ENCODE measurements at places on chromosomes 16 and 17.
A peak's percentile ranks its signal among the peaks of the same experiment; 100 is the strongest.

DNA sequence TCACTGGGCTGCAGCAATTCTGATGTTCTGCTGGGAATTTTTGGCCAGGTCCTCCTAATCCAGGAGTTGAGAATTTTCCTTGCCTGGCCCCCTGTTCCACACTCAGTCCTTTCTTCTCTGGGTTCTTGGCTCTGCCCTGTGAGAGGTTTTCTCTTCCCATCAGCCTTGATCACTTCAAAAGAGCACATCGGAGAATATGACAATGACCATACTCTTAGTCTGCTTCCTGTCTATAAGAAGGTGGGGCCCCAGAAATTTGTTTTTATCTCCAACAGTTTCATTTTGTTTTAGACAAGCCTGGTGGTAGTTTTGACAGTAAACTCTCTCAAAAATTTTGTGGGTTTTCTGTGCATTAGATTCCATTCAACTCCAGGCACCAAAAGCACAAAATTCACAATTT, 70.7 kb downstream of the C17orf67 start:
- DNase-seq: no peak

DNA sequence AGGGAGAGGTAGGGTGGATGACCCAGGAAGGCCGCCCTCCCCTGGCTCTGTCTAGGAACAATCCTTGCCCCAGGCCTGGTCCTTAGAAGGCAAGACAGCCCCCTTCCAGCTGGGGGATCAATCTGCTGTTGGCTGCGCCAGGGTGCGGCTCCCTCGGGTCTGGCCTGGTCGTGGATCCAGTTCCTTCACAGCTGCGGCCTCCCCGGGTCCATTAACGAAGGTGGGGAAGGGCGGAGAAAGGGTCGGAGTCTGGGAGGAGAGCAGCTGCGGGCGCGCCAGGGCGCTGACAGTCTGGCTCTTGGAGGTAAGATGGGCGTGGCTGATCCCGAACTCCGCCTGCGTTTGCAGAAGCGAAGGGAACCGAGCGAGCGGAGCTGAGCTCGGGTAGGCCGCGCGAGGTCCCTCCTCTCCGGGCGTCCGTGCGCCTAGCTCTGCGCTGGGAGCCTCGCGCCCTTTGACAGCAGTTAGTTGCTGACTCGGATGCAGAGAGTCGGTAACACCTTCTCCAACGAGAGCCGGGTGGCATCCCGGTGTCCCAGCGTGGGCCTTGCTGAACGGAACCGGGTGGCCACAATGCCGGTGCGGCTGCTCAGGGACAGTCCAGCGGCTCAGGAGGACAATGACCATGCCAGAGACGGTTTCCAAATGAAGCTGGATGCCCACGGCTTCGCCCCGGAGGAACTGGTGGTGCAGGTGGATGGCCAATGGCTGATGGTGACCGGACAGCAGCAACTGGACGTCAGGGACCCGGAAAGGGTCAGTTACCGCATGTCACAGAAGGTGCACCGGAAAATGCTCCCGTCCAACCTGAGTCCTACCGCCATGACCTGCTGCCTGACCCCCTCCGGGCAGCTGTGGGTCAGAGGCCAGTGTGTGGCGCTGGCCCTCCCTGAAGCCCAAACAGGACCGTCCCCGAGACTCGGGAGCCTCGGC, at the start of gene HSPB9:
HSPB9 (plus strand) TSS at position 434 of the 933 bp plus-strand sequence; CDS start at position 481, 47 bp downstream.
- DNase-seq: peak; percentile 67

DNA sequence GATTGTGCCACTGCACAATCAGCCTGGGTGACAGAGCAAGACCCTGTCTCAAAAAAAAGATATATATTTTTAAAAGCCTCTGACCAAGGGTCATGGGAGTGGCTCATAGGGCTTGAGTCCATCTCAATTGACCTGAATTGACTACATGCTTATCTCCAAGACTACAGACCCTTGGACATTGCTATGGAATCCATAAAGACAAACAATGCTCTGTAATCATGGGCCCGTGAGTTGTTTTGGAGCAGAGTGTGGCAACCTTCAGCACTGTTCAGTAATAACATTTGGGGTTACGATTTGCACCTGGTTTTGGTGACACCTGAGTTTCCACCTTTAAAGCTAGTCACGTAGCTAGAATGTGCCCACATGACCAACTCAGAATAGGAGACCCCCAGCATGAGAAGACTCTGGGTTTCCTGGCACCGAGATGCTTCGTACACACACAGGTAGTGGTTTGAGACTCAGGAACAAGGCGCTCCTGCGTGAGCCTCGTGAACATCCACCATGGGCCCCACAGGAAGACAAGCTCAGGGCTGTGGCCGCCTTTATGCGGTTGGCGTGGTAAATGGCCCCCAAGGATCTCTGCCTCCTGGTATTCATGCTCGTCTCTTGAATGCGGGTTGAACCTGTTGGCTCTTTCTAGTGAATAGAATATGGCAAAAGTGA, 66.6 kb upstream of the RPH3AL start:
- DNase-seq: no peak

DNA sequence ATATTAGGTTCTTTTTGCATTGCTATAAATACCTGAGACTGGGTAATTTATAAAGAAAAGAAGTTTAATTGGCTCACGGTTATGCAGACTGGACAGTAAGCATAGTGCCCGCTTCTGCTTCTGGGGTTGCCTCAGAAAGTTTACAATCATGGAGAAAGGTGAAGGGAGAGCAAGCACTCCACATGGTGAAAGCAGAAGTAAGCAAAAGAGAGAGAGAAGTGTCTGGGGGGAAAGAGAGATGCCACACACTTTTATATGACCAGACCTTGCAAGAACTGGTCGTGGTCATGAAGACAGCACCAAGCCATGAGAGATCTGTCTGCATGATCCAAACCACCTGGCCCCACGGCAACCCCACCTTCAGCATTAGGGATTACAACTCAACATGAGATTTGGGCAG, 45.4 kb downstream of the KCNJ16 start:
- DNase-seq: no peak

- no peak for DNase-seq
Measured at GRCh38 chr17:65131946-65132345, 5.2 kb upstream of the RGS9 start.

DNA sequence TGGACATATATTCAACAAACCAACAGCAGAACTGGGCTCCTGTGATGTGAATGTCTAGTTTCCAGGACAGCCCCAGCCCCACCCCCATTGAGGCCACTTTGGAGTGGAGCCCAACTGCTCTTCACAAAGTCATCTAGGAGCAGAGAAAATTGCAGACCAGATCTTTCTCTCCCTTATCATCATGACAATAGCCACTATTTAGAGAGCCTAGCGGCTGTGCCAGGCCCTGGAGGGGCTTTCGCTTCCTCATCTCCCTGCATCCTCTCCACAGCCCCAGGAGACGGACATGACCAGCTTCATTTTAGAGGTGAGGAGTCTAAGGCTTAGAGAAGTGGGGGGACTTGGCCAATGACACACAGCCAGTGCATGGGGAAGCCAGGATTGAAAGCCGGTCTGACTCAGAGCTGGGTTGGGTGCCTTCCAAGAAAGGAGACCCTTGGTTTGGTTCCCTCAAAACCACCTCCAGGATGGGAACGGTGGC, 1.4 kb downstream of the PRSS8 start:
- peak; percentile 38 for DNase-seq

DNA sequence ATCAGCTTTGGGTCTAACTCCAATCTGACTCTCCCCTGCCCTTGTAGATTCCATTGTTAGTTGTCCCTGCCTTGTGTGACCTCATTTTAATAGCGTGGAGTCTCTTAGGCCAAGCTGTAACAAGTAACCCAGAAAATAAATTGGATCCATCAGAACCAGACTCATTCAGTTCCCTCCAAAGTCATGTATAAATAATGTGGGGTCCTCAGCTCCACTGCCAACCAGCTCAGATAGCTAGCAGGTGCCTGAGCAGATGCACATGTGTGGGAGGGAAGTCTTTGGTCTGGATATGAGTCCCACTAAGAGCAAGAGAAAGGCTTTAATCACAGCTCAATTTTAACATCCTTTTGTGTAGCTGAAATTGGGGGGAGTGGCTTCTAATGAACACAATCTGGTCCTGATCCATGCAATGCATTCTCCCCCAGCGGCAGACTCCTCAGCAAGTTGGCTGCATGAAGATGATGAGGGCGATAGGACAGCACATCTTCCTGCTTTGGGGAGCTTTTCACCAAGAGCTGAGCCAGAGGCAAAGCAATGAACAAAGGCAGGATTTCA, 151.6 kb downstream of the ABCC12 start:
- DNase-seq: no peak

DNA sequence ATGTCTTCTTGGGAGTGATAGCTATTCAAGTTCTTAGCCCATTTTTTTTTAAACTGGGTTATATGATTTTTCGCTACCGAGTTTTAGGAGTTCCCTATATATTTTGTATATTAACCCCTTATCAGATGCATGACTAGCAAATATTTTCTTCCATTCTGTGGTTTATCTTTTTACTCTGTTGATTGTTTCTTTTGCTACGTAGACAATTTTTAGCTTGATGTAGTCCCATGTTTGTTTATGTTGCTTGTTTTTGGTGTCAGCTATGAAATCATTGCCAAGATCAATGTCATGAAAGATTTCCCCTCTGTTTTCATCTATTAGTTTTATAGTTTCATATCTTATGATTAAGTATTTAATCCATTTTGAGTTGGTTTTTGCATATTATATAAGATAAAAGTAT, 480.5 kb downstream of the CDH11 start:
- no peak for DNase-seq

DNA sequence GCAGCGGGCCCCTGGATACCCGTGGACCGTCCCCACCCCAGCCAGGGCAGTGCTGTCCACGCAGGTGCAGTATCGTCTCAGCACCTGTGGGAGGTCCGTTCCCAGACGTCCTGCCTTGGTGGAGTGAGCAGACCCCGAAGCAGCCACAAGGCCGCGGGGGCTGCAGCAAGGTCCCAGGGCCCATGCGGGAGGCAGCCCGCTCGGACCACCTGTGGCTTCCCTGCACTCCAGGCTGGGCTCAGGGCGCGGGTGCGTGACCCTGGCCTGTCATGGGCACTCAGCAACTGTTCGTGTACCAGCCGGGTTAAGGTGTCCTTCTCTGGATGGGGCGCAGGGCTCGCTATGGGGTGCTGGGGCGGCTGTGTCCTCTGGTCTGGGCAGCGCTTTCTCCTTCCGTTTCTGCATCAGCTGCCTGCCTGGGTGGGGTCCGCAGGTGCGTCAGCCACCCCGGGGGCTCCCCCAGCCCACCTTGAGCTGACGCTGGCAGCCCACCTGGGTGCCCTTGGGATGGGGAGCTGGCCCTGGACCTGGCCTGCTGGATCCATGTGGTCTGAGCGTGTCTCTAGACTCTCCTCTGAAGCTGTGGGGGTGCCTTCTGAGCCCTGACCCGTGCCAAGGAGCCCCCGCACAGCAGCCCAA, 18.4 kb downstream of the BAHCC1 start:
- DNase-seq: no peak

GRCh38 chr17:12624211-12624610, 41.5 kb upstream of the MYOCD start:
- no peak for DNase-seq

- DNase-seq: no peak
Measured at GRCh38 chr16:24553983-24554382, 14.6 kb downstream of the RBBP6 start.

DNA sequence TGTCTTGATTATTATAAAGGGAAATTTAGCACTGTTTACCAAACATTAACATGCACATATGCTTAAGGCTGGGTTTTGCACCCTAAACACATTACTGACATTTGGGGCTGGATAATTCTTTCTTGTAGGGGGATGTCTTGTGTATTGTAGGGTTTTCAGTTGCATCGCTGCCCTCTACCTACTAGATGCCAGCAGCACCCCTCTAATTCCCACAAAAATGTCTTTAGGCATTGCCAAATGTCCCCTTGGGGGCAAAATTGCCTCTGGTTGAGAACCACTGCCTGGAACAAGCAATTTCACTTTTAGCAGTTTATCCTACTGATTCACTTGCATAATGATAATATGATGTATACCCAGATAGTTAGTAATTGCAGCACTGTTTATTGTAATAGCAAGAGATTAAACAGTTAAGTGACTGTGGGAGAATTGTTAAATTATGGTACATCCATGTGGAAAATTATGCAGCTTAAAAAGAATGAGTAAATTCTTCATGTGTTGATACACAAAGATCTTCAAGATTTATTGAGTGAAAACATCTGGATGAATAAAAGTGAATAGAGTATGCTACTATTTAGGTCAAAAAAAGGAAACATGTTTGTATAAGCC, 18.4 kb downstream of the PRSS54 start:
- no peak for DNase-seq

DNA sequence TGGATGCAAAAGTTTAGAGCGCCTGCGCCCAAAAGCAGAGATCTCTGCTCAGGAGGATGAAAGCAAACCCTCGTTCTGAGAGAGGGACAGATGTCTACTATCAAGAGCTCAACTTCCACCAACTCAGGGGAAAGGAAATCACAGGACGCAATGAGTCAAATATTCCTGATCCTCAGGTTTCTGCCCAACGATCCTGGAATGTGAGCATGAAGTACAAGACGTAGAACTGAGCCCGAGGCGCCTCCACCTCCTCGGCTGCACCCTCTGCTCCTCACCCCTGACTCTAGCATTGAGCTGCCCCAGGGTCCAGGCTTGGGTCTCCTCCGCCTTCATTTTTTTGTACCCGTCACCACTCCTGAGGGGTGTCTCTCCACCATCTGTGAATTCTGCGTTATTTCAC, 15.4 kb downstream of the IFT140 start:
- no peak for DNase-seq

DNA sequence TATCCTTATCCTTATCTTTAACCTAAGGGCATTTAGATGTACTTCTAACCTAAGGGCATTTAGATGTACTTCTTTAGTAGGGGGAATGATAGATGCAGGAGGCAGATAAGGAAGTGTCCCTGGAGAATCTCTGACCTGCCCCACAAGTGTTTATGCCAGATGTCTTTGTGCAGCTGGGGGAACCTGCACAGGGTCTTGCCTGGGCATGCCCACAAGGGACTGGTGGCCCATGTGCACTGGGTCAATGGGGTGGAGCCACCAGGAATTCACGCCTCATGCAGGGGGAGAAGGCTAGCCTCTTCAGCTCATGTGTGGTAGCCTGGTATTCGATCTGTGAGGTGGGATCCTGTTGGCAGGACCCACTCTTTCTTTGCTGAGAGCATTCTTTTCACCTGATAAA, 38.0 kb downstream of the CA10 start:
- no peak for DNase-seq

DNA sequence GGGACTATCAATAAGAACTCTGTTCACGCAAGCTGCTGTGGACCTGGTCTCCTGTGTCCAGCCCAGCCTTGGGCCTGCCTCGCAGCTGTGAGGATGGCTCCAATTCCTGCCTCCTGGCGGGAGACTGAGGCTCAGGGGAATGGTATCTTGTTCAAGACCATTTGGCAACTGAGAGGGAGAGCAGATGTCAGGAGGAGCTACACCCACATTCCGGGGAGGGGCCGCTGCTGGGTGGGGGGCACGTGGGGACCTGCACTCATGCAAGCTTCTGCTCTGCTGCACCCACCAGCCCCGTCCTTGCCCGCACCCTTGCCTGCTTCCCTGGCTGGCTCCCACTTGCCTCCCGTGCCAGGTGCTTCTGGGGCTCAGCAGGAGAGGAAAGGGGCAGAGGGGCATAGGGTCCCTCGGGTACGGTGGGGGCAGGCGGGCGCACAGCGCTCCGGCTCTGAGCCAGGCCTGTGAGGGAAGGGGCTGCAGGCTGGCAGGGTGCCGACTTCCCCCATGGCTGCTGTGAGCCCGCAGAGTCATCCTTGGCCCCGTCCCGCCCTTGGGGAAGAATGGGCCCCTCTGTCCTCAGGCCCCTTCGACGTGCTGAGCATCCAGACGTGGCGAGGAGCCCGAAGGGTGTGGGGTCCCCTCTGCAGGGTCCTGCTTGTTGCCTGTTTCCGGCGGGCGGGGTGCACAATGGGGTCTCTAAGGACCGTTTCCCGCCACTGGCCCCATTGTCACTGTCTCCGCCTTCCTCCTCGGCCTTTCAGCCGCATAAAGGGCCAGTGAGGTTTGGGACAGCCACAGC, 2.7 kb downstream of the METRN start:
- DNase-seq: no peak

Measured in left hindlimb (tissue), 1 donor.